ENCODE measurements at places on chromosomes 12 and 14.

DNA sequence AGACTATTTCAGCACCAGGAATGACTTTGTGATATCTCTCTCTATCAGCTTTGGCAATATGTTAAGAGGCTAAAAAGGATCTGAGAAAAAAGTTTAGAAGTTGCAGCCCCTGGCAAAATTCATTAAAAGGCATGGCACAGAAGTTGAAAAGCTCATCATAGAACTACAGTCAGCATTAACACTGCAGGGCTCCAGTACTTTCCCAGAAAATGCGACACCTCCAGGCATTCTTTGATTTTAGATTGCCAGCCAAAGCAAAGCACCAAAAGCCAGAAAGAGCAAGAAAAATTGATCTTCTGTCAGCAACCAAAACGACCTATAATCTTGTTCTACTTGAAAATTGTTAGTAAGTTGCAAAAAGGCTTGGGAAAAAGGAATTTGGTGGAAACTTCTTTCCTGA, 713.5 kb downstream of the FSCB start:
- no peak for DNase-seq

- no peak for DNase-seq
Observed at GRCh38 chr12:79938843-79939242, 3.9 kb upstream of the PPP1R12A start.

- DNase-seq: no peak
Observed at GRCh38 chr12:11813438-11813813, 164.0 kb downstream of the ETV6 start.

DNA sequence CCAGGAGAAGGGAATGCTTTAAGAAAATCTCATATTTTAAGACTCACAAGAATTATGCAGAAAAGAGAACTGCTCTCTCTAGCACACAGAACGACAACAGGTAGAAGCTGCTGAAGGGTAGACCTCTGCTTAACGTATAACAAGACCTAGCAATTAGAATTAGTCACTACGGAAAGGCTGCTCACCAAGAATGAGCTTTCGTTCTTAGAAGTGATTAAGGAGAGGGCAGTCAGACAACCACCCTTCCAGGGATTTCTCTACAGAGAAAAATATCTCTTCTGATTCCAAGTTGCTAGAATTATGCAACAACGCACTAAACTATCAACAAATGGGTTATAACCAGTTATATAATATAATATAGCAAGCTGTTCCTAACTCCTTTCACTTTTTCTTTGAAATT, 18.6 kb downstream of the LRIG3 start:
- DNase-seq: no peak

GRCh38 chr12:77777274-77777673, 53.4 kb upstream of the NAV3 start:
- DNase-seq: no peak

DNA sequence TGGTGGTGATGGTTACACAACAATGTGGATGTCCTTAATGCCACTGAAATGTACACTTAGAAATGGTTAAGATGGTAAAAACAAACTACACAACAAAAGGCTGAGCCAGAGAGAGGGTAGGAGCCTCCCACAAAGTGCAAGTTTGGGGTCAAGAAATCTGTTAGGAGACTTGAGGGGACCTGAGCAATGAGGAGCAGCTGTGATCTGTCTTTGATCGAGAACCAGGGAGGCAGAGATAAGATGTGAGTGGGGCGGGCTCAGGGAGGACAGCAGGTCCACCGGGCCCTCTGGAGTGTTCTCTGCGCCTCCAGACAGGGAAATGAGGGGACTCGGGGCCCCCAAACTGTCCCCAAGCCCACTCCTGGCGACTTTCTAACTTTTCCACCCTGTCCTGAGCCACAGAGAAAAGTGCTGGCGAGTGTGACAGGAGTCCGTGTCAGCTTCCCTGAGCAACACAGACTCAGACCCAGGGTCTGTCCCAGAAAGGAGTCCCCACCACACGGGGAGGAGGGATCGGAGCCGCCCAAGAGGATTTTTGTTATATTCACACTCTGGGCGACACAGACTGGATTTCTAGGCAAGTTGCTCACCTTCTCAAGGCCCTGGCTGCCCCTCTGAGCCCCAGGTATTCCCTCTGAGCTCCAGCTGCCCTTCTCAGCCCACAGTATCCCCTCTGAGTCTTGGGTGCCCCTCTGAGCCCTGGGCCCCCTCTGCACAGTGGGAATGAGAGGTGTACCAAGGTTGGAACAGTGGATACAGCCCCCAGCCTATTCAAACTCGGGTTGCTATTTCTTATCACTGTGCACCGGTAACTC, 11.5 kb upstream of the SCARB1 start:
- DNase-seq: no peak

DNA sequence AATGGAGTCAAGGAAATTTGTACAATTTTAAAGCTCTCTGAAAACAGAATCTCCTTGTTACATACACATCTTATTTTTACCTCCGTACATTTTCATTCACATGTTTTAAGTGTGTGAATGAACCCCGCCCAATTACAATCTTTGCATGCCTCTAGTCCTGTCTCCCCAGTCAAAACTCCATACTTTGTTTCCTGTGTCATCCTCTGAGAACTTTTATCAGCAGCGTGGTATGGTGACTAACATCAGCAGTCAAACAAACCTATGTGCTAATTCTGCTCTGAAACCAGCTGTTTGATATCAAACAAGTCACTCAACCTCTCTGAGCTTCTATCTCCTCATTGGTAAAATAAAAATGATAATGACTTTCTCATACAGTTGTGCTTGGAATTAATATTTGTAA, 15.8 kb upstream of the ERGIC2 start:
- DNase-seq: peak; percentile 8

GRCh38 chr14:35858521-35859209, 32.5 kb downstream of the BRMS1L start:
- DNase-seq: peak; percentile 61

GRCh38 chr12:26806556-26806955, 26.4 kb downstream of the ITPR2 start:
- no peak for DNase-seq

DNA sequence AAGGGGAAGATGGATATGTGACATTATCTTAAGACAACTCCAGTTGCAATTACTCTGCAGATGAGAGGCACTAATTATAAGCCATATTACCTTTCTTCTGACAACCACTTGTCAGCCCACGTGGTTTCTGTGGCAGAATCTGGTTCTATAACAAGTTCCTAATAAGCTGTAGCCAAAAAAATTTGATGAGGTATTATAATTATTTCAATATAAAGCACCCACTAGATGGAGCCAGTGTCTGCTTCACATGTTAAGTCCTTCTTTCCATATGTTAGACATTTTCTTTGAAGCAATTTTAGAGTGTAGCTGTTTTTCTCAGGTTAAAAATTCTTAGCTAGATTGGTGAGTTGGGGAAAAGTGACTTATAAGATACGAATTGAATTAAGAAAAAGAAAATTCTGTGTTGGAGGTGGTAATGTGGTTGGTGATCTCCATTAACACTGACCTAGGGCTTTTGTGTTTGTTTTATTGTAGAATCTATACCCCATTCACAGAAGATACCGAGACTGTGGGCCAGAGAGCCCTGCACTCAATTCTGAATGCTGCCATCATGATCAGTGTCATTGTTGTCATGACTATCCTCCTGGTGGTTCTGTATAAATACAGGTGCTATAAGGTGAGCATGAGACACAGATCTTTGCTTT, 36.9 kb downstream of the PSEN1 start:
- peak; percentile 54 for DNase-seq

- no peak for DNase-seq
Observed at GRCh38 chr12:112346194-112346593, 36.0 kb downstream of the HECTD4 start.

- peak; percentile 17 for DNase-seq
Observed at GRCh38 chr12:84727961-84728360, 184.6 kb downstream of the SLC6A15 start.

GRCh38 chr12:13390381-13390861, 193.9 kb downstream of the EMP1 start:
- DNase-seq: peak; percentile 78

- no peak for DNase-seq
Observed at GRCh38 chr14:91231446-91231845, 13.1 kb downstream of the GPR68 start.

GRCh38 chr12:41264281-41264680, 76.2 kb downstream of the PDZRN4 start:
- DNase-seq: no peak

DNA sequence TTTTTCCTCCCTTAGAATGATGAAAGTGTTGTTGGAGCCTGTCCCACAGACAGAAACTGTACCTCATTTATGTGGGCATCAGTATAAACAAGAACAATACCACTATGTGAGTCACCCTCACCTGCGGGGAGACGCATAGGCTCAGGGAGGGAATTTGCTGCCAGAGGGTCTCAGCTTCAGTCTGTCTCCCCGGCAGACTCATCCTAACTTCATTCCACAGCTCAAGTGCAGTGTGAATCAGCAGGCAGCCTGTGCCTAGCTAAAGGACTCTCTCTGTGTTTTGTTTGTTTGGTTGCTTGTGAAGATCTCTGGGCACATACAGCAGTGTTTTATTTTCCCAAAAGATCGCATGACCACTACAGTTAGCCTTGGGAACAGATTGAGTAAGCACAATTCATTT, 98.9 kb downstream of the PRKCH start:
- DNase-seq: peak; percentile 9

DNA sequence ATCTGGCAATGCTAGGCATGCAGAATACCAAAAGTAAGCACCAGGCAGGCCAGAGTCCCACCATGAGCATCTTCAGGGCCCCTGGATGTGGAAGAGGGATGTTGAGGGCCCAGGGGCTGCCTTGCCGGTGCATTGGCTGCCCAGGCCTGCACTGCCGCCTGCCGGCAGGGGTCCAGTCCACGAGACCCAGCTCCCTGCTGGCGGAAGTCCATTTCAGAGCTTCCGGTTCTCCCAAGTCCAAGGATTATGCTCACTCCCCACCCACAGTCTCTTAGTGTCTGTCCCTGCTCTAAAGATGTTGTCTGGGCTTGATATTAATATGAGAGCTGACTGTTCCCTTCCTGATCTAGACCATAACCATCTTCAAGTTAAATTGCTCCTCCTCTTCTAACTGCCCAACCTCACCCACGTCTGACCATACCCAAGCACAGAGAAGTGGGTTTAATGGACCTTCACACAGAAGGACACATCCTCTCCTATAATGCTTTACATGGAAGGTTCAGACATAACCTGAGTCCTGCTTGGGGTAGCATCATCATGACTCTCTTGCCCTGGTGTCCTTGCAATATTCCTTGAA, 117.4 kb downstream of the DAD1 start:
- peak; percentile 18 for DNase-seq

DNA sequence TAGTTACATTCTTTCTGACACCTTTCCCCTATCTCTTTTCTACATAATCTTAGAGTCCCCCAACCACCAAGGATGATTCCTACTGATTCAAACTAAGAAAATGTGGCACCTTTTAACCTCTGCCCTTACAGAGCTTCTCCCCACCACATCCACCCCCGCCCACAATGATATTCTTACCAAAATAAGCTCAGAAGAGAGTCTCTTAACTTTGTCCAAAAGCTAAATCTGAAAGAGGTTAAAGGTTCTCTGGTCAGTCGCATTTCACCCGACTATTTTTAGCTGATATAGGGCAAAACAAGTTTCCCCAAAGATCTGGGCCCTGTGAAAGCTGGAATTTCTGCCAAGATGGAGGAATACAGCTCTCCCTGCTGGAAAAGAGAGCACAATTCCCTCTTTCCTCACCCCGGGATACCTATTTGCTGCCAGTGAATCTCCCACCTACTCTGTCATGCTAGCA, 128.6 kb downstream of the ZFP36L1 start:
- peak; percentile 49 for DNase-seq

DNA sequence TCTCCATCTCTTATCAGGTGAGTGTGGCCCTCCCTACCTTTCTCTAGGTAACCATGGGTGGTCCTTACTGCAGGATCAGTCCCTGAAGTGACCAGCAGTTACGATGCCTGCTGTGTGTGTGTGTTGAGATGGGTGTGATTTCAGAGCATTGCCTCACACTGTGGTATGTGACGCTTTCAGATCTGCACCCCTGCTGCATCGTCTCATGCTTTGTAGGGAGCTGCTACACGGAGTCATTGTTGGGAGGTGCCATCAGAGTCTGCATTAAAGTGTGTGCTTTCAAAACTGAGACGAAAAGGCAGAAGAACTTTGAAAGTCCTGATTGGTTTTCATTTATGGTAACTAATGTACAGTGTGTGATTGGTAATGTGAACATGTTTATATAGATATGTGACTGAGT, 150.5 kb downstream of the PELI2 start:
- peak; percentile 41 for DNase-seq

- peak; percentile 25 for DNase-seq
Observed at GRCh38 chr12:121955258-121956237, 37.2 kb downstream of the CFAP251 start.

DNA sequence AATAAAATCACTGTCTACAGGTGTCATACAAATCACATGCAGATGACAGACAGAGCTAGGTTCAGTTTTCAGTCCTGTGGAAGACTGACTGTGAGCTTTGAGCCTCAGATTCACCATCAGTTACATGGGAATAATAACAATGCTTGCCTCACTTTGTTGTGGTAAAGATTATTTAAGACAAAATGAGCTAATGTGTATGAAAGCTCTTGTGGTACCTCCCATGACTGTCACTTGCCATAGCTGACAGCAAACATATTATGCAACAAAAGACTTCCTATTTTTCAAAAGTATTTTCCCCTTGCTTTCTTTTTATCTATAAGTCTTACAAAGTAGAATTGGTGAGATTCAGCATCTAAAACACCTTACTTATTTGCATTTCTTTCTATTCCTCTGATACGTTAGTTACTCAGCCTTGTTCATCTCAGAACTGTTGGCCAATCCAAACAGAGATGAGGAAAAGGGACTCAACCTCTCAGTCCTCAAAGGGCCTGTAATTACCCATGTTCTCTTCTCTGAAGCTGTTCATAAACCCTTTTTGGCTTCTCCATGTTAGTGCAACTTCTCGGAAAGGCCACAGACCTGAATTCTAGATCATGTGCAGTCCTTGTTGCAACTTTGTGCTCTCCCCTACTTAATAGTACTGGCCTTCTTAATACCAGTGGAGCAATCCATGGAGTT, 8.8 kb upstream of the DDHD1 start:
- no peak for DNase-seq

DNA sequence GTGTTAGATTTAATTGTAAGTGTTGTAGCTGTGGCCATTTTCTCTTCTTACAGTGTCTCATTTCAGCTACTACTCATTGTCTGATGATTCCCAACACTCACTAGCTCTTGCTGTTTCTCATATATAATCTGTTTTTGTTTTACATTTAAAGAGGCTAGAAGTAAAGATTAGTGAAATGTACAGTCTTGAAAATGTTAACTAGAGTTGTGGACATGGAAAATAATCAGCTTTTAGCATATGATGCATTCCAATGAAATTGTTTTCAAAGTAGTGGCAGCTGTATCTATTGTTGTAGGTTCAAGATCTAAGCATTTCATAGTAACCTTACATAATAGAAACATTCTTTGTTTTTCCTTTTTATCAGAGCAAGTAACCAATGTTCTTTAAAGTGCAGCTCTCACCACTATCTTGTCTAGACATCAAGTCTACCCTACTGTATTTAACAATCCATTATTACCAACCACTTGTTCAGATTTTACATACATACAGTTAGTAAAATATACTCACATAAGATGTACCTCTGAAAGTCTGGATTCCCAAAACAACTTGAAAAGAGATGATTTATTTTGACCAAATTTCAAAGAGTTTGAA, 76.9 kb downstream of the PPHLN1 start:
- no peak for DNase-seq

GRCh38 chr12:111438481-111438880, 32.8 kb downstream of the SH2B3 start:
- peak; percentile 65 for DNase-seq
